ENCODE measurements at places on chromosomes 2 and 18.

GRCh38 chr2:201520201-201520600 is 68.7 kb downstream of the STRADB start:
- no peak for DNase-seq

GRCh38 chr2:35080231-35080910 is 1275.2 kb upstream of the CRIM1 start:
- DNase-seq, result no peak

- no peak for DNase-seq
These were observed 281.8 kb downstream of the GULP1 start for GRCh38 chr2:188573453-188573852.

GRCh38 chr2:218020966-218021535 is 18.3 kb upstream of the TNS1 start:
- no peak for DNase-seq

DNA sequence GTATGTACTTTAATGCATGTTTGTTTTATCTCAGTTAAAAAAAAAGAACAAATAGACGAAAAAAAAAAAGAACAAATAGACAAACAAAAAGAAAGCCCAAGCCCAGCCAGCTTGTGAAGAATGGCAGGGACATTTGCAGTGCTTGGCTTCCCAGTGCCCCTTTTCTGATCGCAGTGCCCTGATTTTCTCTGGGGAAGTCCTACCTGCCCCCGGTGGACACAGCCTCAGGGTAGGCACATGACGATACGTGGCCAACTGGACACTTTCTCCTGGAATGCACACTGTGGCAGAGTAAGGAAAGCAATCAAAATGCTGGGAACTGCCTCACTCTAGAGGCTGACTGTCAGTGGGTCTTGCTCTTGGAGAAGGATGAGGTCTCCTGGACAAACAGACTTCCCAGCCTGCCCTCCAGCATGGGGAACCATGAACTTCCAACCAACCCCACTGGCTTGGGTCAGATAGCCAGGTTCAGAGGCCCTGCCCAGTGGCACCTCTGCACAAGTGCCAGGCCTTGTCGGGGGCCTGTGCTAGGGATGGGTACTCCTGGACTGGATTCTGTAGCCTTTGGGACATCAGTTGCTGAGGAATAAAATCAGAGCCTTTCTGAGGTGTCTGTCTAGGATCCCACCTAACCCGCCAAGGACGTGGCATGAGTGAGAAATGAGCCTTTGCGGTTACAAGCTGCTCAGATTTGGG is 76.7 kb downstream of the INHBB start:
- DNase-seq, result no peak

GRCh38 chr18:58336605-58337004 is 292.3 kb downstream of the ALPK2 start:
- DNase-seq, result peak; percentile 55

GRCh38 chr2:127007652-127008051 is 99.3 kb downstream of the BIN1 start:
- peak; percentile 91 for DNase-seq

DNA sequence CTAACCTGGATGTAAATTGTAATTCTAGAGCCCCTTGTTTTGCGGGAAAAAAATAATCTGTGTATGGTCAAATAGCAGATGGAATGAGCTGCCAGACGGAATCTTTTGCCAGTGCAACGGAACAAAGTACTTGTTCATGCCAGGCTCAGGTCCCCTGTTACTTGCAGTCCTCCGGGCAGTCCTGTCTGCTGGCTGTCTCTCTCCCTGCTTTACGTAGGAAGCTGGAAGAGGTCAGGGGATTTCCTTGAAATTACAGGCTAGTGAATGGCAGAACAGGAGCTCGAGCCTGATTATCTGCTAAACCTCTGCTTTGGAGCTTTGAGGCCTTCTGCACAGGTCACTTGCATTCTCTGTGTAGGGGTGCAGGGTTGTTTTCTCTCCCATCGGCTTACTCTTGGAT is 54.8 kb downstream of the LRRFIP1 start:
- no peak for DNase-seq

DNA sequence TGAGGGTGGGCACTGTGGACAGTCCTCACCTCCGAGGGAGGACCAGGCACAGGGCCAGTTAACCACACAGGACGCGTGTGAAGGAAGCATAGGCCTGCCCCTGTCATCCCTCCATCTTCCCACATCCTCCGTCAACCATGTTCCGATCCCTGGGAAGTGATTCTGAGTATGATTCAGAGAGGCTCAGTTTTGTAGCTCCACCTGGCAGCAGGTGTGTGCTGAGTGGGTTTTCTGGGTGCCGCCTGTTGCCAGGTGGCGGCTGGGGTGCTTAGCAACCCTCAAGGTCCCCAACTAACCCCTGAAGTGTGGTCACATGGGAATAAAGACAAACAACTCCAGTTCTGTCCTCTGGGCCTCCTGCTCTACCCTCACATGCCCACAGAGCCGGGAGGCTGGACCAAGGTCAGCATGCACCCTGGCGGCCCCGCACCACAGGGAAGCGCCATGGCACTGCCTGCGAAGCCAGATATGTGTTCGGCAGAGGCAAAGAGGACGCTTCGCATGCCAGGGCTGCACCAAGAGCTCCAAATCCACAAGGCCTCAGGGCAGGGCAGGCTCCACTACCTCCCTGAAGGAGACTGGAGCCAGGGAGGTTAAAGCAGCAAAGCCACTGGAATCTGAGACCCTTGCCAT is 60.0 kb downstream of the ADCY3 start:
- DNase-seq, result no peak

DNA sequence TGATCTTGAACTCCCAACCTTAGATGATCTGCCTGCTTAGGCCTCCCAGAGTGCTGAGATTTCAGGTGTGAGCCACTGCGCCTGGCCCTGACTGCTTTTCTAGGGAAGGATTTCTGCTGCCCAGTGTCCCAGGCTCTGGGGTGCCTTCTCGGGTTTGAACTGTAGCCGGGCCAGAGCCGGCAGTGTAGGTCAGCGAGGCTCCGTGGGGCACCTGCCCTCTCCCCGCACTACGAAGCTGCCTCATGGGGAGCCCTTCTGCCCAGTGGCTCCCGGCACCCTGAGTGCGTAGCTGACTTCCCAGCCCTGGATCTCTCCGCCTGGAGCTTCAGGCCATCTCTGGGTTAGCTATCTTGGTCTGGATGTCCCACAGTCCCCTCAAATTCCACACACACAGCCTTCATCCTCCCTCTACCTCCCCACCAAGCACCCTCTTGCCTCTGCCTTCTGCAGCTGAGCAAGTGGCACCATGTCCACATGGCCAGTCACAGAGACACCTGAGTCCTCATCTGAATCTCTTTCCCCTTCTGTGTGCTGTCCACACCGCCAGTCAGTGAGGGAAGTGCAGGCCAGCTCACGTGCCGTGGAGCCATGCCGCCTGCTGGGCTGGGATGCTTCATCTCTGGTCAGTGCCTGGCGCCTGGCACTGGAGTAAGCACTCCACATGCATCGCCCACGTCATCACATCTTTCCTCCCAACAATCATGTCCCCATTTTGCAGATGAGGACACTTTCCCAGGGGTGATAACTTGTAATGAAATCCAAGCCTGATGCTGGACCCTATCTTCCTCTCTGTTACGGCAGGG is 69.2 kb downstream of the EDAR start:
- DNase-seq, result no peak

- DNase-seq, result no peak
These were observed 63.8 kb downstream of the RTP5 start for GRCh38 chr2:241933179-241933911.

DNA sequence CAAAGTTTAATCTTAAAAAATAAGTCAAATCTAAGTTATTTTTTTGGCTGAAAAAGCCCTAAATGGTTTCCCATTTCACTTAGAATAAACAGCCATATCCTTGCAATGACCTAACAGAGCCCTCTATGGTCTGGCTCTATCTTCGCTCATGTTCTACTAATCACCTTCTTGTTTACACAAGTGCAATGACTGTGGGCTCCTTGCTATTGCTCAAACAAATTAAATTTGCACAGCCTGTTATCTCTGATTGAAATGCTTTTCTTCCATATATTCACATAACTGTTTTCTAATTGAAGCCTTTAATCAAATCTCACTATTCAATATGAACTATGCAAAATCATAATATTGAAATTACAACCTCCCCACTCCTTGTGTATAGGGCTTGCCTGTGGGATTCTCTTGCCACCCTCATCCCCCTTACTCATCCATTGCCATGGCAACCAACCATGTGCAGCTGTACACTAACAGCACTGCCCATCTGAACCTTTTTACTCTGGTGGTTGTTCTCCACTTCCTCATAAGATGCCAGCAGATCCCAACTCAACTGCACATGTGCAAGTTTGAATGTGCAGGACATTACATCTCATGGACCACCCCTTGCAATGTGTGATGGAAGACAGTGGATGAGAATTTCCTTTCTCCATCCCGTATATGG is 1083.2 kb downstream of the SOCS6 start:
- no peak for DNase-seq

DNA sequence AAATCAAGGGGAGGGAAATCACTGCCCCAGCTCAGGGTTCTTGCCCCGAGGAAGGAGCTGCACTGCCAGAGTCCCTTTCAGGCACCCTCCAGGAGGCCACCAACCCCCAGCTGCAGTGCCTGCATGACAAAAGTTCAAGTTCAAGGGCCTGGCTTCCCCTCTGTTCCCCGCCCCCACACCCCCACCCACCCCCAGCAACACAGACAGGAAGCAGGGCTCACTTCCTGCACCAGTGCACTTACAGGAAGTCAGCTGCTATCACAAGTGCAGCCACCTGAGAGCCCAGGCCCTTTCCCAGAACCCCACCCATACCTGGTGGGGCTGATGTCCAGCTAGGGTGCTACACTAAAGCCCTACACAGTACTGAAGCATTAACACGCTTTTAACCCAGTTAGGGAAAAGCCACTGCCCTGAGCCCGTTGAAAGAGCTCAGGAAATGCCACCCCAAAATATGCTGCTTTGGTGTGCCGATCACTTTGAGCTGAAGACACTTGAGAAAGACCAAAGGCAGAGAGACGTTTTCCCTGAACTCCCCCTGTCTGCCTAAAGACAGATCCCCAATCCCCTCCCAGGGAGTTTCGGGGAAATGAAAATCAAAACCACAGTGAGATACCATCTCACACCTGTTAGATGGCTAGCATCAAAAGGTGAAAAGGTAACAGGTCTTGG is 109.9 kb upstream of the CAB39 start:
- DNase-seq, result no peak
